ENCODE measurements at places on chromosomes 1 and 21.

DNA sequence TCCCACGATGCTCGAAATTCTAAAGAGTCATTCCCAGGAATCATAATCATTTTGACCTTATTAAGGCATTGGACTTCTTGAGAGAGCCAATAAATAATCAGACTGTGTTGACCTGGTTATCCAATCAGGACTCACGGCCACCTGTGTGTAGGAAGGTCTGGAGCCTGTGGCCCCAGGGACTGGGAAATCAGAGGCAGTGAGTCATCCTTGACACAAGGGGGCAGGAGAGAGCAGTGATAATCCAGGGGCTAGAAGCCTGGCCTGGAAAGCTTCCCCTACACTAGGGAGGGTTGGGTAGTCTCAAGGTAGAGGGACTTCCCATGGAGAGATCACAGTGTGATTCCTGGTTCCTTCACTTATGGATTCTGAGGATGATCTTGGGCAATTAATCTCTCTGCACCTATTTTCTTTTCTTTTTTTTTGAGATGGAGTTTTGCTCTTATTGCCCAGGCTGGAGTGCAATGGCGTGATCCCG lies 4.7 kb downstream of the MR1 start:
- DNase-seq, result peak; percentile 41

- DNase-seq, result no peak
Measured at GRCh38 chr21:29538115-29538514, 239.4 kb downstream of the BACH1 start.

GRCh38 chr21:43971201-43971991 lies 40.7 kb upstream of the TRAPPC10 start:
- no peak for DNase-seq

DNA sequence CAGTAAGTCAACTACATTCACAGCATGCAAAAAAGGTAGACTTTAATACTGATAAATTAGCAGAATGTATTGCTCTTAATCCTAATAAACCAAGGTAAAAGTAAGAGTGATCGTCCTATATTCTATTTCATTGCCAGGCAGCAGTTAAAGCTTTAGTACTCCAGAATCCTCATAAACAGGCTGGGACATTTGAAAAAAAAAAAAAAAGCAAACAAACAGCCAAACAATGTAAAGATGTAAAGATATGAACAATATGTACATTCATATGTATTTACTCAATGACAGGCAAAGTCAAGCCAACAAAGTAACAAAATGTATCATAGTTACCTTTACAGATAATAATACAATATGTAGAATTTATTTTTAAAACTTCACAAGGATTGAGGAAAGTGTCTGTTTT lies 383.6 kb downstream of the COL11A1 start:
- DNase-seq, result no peak

DNA sequence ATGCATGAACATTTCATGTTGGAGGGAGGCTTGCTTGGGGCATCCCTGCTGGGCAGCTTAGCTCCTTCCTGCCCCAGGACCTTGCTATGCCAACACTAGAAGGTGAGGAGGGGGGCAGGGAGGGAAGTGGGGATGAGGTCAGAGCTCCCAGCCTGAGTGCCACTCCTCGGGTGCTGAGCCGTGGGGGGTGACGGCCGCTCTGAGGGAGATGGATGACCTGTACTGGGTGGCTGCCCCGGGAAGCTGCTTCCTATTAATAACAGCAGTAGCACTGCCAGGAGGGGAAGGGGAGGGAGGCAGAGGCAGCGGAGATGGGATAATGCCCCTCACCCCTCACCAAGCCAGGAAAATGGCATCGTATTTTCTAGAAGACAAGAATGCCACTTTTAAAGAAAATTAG lies 60.6 kb downstream of the UBIAD1 start:
- DNase-seq, result no peak

- no peak for DNase-seq
Measured at GRCh38 chr1:43671626-43672330, 21.8 kb downstream of the KDM4A start.

GRCh38 chr1:186125035-186125434 lies 250.0 kb downstream of the TPR start:
- no peak for DNase-seq
